Myocyte (in vitro differentiated cells): ENCODE measurements at places on chromosomes 2 and 18.

DNA sequence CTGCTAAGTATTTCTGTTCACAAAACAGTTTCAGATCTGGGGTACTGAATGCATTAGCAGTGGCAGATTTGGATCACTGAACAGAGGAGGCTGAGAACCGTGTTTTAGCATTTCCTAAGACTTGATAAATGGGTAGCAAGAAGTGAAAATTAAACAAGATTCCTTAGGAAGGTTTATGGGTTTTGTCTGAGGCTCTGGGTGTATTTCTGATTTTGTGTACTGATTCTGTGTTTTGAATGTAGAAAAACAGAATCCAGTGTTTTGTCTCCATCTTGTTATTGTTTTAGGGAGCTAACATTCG is 1.4 kb downstream of the FAM117B start:
- DNase-seq = no peak

DNA sequence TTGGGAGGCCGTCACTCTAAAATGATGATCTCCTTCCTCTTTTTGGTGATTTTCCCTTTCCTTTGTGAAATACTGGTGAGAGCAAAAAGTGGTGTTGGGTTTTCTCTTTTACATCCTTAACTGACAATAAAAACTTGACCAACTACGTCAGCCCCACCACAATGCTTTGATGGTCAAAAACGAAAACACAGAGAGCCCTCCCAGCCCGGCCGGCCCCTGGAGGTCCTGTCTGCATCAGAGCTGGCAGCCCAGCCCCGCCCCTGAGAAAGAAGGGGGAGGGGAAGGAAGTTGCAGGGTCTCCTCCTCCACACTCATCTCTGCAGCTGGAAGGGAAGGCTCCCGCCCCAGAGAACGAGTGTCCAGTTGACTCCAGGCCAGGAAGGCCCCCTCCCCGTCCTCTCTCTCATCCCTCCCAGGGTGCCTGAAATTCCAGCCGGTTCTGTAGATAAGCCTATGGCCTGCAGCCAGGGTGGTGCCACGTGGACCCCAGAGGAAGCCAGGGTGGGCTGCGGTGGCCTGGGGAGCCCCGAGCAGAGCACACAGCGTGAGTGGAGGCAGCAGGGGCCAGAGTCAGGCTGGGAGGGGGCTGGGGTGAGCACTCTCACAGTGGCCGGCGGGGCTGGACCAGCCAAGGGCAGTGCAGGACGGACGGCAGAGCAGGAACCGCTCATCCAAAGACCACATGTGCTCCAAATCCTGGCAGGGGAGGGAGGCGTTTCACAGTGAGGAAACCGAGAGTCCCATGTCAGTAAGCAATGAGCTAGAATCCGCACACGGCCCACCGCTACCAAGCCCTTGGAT is 19.8 kb downstream of the BIN1 start:
- DNase-seq = peak; percentile 62

DNA sequence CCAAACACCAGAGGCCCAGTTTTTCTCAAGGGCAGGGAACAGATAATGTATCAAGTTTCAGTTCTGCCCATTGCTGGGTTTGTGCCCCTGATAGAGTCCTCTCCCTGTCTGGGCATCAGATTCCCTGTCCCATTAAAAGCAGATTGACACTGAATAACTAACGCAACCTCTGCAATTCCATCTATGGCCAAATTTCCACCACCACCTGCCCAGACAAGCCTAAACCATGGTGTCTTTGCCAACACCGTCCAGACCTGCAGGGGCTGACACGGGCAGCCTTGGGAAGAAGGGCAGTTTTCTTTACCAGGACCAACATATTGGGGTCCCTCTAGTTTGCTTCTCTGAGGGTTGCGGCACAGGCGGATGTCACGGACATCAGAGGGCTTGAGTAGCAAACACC is 26.4 kb upstream of the PAX8 start:
- DNase-seq = peak; percentile 34

DNA sequence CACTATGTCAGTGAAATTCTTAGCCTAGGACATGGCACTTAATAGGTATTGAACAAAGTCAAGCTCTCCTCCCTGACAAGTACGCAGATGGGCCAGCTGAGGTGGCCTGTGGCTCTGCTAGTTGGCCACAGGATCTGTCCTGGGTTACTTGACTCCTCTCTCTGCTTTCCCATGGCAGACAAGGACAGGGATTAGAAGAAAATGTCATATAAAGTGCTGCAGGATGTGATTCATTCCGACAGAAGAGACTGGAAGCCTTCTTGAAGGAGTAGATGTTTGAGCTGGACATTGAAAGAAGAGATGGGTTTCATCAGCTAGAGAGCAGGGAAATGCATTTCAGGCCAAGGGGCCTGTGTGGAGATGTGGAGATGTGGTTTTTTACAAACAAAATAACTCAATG is 46.7 kb downstream of the SMAD7 start:
- no peak for DNase-seq

DNA sequence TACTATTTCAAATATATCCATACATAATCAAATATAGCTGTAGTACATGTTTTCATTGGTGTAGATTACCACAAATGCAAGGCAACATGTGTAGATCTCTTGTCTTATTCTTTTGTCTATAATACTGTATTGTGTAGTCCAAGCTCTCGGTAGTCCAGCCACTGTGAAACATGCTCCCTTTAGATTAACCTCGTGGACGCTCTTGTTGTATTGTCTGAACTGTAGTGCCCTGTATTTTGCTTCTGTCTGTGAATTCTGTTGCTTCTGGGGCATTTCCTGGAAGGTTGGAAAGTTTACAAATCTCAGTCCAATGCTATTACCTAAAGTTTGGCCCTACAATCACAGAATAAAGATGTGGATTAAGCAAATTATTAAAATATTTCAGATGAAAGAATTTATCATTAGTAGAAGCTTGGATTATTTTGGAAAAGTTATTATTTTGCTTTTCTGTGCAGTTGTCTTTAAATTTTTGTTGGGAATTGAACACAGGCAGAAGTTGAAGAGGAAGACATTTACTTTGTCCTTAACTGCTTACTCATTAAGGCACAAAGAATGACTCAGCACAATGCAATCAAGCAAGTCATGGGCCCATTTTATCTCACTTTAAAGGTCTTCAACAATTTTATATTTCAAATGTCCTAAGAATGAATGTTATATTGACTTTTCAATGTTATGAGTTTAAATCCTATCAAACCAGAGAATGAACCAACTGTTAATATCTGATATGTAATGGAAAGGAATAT is 103.4 kb upstream of the CAVIN2 start:
- peak; percentile 52 for DNase-seq

DNA sequence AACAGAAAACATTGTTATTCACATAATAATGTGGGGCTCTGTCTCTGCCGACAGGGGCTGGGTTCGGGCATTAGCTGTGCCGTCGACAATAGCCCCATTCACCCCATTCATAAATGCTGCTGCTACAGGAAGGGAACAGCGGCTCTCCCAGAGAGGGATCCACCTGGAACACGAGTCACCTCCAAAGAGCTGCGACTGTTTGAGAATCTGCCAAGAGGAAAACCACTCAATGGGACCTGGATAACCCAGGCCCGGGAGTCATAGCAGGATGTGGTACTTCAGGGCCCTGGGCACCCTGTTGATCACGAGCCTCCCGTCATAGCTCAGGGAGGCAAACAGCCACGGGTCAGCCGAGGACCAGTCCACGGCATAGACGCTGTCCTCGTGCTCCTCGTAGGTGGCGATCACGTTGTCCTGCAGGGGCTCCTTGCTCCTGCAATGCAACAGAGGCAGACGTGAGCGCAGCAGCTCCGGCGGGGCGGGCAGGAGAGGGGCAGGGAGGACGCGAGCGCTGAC is 188.5 kb downstream of the EIPR1 start:
- peak; percentile 11 for DNase-seq

GRCh38 chr2:226652369-226652768 is 147.3 kb downstream of the IRS1 start:
- DNase-seq = peak; percentile 66

DNA sequence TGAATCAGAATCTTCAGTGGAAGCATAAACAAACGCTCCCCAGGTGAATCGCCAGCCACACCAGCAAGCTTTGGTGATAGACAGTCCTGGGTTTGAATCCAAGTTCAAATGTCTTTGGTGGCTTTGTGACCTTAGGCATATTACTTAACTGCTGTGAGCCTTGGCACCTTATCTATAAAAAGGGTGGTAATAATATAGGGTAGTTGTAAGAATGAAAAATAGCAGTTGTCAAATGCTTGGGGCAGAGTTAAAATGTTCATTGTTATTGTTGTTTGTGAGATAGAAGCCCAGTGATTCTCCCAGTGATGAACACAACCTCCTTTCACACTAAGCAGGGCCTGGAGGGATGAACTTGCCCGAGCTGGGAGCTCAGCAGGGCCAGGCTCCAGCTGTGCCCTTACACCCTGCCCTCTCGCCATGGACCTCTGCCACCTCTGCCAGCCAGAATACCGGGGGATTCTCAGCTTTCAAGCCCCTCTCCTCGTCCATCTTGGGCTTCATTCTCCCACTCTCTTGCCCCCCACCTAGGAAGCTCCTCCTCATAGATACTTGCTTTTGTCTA is 6.1 kb upstream of the TMBIM1 start:
- DNase-seq = no peak

DNA sequence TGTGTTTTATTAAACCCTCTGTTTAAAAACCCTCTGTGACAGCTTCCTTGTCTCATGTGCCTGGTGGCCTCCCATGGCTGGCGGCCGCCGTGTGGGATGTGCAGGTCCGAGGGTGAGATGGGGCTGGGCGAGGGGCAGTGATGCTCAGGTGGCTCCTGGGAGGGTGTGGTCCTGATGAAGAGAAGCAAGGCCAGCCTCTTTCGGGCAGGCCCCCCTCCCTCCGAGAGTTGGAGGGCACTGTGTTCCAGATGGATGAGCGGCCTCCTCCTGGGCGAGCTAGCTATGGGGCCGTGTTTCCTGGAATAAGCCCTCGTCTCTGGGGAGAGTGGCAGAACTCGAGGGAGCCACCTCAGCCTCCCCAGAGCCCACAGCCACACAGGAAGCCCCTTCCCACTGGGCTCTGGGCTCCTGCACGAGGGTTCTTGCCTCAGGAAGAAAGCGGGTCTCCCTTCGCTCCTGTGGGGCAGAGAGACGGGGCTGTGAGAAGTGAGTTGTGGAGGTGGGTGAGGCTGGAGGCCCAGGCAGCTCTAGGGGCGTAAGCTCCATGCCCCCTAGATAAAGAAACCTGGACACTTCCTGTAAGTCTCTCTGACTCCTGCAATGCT is 72.1 kb downstream of the ASB1 start:
- DNase-seq = no peak

DNA sequence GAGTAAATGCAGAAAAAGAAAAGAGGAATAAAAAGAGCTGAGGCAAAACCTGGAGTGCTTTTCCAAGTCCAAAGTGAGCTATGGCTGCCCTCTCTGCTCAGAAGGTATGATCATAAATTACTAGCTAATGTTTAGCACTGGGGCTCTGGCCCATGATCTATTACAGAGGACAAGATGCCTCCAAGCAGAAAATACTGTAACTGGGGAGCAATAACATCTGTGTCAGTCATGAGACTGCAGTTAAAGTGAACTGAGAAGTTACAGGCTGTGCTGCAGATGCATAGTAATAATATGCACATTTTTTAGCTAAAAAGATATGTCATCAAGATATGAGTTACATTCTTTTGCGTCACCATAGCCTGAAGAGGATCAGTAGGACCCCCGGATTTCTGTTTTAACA is 209.4 kb upstream of the RBBP8 start:
- DNase-seq = no peak

DNA sequence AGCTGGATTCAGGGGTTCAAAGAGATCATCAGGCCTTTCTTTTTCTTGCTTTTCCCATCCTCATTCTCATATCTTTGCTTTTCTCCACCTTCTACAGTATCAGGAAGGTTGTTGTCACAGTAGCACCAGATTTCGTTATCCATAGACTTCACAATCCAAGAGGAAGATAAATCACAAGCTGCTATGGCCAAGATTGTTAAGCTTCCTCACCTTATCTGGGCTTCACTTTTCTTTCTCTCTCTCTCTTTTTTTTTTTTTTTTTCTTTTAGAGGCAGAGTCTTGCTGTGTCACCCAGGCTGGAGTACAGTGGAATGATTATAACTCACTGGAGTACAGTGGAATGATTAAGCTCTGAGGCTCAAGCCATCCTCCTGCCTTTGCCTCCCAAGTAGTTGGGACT is 93.5 kb downstream of the TTC27 start:
- no peak for DNase-seq

- DNase-seq = peak; percentile 41
Observed at GRCh38 chr18:5868218-5868854, 27.0 kb downstream of the TMEM200C start.

DNA sequence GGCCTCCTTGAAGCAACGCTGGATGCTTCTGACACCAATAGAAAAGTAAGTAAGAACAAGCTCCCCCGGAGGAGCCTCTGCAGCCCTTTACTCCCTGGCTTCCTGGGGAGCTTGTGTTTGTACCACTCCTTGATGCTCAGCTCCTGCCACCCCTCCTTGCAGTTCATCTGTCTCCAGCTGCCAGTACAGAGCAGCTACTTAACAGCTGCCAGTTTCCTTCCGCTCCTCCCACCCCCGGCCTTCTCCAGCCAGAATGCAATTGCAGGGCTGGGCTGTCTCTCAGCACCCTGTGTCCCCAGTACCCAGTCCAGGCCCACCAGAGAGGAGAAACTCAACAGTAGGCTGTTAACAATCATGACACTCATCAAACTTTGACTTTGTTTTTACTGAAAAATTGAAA is 109.4 kb downstream of the AOX1 start:
- DNase-seq = peak; percentile 50

DNA sequence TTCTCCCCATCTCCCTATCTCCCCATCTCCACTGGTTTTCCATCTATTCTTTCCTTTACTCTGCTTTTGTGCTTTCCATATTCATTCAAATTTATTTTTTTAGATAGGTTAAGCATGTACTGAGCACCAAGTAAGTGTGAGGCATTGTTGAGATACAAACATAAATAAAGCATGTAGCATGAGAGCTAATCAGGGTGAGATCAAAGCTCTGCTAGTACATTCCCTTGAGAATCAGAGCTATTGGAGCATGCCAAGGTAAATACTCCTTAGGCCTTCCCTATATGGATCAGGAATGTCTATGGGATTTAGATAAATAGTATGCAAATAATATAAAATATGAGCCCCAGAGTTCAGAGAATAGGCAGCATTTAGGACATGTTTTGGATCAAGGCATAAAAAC is 25.3 kb downstream of the BABAM2 start:
- no peak for DNase-seq

DNA sequence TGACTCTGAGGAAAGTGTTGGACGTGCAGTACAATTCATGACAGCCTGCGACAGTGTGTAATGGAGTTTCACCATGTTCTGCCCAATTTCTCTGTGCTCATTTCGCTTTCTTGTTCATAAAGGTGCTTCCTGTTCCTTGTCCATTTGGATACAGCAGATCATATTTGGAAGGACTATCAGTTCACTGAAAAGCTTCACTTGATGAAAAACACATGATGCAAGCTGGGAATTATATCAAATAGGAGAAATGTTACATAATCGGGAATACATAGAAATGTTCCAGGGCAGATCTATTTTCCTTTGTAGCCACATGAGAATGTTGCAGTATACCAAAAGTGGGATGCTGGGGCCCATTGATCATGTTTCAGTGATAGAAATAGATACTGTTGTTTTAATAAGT is 266.3 kb upstream of the SLC14A2 start:
- DNase-seq = no peak

DNA sequence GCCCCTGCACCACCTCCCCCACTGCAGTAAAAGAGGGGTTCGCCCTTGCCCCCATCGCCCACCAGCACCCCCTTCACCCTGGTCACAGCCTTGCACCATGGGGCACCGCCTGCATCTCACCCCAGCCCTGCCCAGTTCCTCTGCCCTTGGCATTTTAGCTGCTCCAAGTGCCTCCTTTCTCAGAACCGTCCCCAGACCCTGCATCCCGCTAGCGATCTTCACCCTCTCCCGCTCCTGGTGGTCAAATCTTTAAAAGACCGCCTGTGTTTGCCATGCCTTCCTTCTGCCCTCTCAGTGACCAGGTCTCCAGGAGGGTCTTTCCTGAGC is 114.7 kb upstream of the OTOS start:
- no peak for DNase-seq
